ENCODE measurements at places on chromosomes 5 and 9.

DNA sequence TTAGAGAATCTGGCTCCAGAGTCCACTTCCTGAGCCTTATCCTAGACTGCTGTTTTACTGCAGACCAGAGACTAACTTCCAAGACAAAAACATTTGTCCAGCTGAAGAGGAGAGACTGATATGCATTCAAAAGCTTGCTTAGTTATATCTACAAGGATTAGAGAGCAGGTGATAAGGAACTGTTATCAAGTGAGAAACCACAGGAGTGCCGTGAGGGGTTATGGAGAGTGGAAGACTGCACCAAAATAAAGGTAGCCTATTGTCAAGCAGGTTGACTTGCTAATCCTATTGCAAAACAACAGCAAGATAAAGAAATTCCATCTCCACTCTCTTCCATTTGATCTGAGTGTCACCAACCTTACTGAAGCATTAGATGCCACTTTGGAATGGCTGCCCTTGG lies 139.1 kb downstream of the SCAMP1 start:
- DNase-seq, result no peak

- no peak for DNase-seq
Measured at GRCh38 chr9:16262477-16263261, 607.8 kb downstream of the BNC2 start.

DNA sequence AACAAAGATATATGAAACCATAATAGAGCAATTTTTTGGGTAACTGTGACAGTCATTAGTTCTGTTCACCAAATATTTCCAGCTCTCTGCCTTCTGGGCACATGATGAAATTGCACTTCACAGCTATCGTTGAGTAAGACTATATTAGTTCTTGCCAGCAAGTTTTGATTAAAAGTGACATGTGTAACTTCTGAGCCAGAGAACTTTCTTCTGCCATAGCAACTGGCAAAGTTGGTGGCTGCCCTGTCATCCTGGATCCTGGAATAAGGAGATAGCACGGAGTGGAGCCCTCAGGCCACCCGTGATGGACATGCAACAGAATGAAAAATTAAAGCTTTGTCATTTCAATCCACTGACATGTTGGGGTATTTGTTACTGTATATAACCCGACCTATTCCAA lies 194.4 kb upstream of the VCAN start:
- no peak for DNase-seq

DNA sequence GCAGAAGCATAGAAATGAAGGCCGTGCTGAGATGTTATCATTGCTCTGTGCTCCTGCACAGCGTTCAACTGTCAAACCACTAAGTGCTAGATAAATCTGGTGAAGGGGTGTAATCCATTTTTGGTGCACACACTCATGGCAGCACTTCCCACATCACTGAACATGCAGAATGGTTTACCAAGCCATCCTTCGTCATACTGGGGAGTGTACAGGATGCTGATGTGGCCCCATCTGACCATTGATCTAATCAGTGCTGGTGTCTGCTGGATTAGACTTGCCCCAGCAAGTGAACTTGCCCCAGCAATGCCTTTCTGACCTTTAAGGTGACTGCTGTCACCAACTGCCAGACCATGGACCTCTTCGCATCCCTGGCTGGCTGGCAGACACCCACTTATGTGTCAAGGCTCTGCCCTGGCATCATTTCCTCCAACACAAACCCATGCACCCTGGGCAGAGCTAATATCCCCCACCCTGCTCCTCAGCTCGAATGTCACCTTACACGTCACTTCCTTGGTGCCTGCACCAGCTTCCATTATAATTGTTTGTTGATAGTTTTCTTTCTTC lies 4.2 kb upstream of the SEMA4D start:
- DNase-seq, result no peak

DNA sequence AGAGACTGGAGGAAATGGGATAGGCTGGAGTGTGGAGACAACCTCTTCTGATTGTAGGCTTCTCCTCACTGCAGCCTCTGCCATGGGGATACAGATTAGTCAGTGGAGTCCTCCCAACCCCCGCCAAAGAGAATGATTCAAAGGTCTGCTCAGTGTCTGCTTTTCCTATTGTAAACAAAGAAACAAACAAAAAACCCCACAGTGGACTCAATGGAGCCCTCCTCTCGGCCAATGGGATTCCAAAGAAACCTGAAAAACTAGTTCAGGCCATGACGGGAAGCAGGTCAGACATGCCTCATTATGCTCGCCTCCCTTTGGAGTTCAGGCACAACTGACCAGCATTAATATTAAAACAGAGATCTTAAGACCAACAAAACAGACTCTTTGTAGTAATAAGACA lies 85.8 kb downstream of the SEC61B start:
- DNase-seq, result no peak

DNA sequence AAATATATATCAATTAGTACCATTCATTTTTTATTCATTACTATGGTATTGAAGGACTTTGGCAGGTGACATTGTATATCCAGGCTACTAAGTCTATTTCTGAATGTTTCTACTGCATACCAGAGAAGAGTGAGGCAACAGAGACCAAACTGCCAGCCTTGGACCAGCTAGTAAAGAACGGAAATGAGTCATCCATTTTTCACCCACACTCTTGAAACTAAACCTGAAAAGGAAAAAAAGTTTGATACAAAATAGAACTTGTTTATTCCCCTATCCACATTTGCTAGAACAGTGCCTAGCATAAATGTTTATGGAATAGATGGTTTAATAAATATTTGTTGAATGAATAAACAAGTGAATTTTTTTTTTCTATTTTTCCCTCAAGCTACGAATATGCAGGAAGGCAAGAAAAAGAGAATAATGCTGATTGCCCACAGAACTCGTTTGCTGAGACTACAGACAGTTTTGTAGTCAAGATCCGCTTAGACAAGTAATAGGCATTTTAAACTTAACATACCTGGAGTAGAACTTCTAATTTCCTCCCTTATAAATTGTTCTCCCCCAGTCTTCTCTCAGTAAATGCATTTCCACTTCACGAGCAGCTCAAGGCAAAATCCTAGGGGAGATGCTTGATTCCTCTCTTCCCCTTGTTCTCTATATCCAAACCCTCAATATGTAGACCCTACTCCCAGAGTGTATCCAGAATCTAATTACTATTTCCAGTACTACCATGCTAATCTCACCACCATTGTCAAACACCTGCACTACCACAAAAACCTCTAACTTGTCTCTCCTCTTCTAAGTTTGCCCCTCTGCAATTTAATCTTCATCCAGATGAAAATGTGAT lies 146.2 kb upstream of the RASA1 start:
- peak; percentile 92 for DNase-seq

DNA sequence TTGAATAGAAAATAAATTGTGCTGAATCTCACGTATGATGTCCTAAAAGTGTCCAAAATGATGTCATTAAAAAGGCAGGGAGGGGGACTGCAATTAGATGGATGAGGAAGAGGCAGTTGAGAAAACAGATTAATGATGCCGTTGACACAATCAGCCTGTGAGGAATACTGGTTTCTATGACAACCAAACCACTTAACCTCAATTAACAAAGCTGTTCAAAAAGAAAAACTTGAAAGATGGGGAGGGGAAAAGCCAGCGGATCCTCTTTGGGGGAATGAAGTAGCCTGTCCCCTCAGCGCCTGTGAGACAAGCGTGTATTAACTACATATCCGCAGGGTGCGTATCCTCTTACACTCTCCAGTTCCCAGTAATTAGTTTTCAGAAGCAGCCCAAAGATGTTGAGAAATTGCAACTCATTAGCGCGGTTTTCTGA lies 160.7 kb downstream of the TTC39B start:
- DNase-seq, result no peak

- no peak for DNase-seq
Measured at GRCh38 chr5:1304033-1304432, 9.2 kb upstream of the TERT start.

GRCh38 chr5:124453221-124454051 lies 293.0 kb downstream of the ZNF608 start:
- DNase-seq, result peak; percentile 83

GRCh38 chr5:178577376-178577839 lies 12.8 kb downstream of the COL23A1 start:
- no peak for DNase-seq

DNA sequence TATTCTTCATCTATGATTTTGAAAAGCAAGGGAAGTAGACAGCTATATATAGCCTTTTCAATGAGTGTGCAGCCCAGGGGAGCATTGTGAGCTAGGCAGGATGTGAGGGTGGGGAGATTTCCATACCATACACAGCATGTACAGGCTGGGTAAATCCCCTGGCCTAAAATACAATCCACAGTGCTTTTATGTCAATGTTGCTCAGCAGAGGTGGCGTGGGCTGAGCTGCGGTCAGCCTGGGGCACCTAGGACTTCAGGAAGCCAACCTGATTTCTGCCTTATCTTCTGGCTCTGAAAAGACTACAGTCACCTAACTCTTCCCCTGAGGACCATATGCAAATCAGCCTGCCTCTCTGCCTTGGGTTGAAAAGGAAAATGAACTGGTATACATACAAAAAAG lies 6.3 kb upstream of the GARIN3 start:
- no peak for DNase-seq

GRCh38 chr5:40078898-40079575 lies 600.7 kb upstream of the PTGER4 start:
- no peak for DNase-seq

GRCh38 chr9:68626526-68626925 lies 78.5 kb upstream of the PIP5K1B start:
- DNase-seq, result no peak

DNA sequence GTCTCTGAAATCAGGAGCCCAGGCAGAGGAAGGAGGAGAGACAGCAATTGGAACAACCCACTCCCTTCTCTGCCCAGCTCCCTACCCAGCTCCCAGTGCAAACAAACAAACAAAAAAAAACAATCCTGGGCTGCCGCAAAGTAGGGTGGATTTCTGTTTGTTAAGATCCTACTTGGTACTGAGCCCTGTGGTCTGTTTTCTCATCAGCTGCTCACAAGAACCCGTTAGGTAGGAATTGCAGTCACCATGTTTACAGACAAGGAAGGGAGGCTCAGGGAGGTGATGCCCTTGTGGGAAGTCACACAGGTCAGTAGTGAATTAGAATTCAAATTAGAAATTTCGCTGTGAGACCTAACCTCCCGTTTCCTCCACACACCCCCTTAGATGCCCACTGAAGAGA lies 128.8 kb upstream of the RAD23B start:
- DNase-seq, result no peak

GRCh38 chr9:91589101-91589553 lies 165.5 kb upstream of the NFIL3 start:
- peak; percentile 7 for DNase-seq

GRCh38 chr5:128537221-128537999 lies 635 bp downstream of the FBN2 start:
- no peak for DNase-seq

- DNase-seq, result no peak
Measured at GRCh38 chr9:126623667-126624478, 10.1 kb downstream of the LMX1B start.

DNA sequence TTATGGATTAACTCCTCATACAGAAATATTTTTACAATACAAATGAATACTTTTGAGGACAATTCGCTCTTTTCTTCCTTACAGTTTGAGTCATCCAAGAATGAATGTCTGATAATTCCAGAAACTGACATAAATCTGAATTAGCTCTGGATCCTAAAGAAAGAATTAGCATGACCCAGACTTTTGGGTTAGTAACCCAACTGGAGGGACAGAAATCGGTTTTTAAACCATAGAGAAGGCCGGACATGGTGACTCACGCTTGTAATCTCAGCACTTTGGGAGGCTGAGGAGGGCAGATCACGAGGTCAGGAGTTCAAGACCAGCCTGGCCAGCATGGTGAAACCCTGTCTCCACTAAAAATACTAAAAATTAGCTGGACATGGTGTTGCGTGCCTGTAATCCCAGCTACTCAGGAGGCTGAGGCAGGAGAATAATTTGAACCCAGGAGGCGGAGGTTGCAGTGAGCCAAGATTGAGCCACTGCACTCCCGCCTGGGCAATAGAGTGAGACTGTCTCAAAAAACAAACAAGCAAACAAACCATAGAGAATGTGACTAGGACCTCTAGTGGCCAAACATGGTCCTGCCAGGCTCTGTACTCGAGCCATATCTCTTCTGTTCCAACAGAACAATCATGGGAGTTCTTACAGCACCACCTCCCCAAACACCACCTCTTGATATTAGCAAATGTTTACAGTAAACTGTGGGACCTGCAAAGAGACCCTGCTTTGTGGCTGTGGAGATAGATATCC lies 44.8 kb downstream of the LURAP1L start:
- peak; percentile 12 for DNase-seq

GRCh38 chr5:76476474-76477038 lies 73.5 kb downstream of the IQGAP2 start:
- DNase-seq, result no peak

DNA sequence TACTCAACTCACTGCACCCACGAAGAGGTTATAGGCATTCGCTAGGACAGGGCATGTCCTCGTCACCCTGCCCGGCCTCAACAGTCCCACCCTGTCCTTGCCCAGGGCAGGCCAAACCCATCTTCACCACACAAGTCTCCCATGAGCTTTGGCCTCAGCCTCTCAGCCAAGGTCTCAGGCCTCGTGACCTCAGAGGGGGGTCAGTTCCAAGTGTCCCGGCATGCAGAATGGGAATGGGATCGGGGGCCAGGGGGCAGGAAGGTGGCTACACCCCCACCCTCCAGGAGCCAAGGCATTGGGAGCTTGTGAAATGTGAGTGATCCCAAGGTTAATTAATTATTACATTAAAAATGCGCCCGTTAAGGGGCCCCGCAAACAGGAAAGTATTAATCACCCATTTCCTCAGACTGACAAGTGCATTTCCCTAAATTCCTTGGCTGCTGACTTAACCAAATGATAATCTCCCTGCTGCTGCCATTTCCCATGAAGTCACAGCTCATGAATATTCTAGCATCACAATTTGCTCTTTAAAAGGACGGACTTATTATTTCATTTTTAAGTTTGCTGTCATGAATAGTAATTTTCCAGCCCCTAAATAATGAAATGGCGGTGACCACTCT lies 8.0 kb upstream of the UBAC1 start:
- no peak for DNase-seq
